ENCODE measurements at places on chromosomes 2 and 18.

- no peak for DNase-seq
Measured at GRCh38 chr2:101775636-101776035, 78.1 kb downstream of the MAP4K4 start.

DNA sequence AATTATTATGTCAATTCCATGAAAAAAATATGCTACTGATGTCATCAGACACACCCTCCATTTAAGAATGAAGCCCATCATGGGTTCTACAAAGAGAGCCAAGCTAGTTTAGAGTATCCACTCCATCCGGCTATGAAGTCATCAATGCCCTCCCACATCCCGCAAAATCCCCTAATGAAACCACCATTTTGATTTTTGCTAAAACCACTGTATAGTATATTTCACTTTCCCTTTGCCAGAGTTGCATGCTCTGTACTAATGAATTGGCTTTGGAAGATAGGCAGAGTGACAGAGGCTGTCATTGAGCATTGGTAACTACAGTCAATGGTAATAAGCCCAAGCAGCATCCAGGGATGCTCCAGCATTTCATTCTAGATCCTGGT, 118.6 kb downstream of the ANKRD44 start:
- no peak for DNase-seq

DNA sequence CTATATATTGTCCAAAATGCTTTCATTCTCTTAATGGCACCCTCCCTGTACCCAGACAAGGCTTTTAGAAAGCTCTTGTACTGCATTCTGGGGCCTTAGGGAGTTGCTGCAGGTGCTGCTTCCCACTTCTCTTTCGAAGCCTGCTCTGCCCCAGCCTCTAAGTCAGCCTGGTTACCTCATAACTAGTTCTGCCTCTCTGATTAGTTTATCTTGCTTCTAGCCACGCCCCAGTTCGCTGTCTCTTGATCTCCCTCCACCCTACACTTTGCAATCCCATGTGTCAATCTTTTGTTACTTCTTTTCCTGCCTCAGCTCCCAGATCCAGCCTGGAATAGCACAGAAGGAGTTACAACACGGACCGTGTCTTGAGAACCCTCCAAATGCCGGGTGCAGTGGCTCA, 13.8 kb upstream of the NCOA1 start:
- no peak for DNase-seq

DNA sequence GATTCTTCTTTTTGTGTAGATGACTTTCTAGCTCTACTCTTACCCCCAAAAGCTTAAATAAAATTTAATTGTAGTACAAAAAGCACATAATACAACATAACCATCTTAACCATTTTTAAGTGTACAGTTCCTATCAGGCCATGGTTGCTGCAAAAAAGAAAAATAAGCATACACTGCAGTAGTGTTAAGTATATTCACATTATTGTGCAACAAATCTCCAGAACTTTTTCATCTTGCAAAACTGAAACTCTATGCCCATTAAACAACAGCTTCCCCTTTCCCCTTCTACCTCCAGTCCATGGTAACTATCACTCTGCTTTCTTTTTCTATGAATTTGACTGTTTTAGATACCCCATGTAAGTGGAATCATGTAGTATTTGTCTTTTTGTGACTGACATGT, 18.1 kb downstream of the PPM1B start:
- no peak for DNase-seq

DNA sequence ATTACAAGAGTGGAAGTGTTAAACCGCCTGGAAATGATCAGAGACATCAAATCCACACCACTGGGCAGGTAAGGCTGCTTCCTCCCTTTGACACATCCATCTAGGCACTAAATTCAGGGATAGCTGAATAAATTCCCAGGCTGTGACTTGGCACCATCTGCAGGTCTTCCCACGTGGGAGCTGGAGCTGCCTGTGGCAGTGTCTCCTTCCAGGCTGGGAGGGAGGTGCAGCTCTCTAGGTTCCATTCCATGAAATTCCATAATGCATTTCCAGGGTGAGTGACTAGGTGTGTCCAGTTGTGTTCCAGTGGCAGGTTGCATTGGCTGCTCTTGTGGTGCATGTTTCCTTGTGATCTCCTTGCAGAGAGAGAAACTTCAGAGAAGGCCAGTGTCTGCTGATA, 188.9 kb upstream of the CXCR4 start:
- no peak for DNase-seq

DNA sequence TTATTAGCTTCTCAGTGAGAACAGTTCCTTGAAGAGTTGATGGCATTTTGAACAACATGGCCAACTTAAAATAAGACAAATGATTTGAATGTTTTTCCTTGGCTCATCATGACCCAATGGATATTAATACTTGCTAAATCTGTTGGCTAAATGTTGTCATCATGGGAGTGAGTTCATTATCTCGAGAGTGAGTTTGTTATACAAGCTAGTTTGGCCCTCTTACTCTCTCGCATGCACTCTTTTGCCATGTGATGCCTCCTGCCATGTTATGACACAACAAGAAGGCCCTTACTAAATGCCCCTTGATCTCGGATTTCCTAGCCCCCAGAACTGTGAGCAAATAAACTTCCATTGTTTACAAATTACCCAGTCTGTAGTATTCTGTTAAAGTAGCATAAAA, 22.9 kb upstream of the SANBR start:
- no peak for DNase-seq

DNA sequence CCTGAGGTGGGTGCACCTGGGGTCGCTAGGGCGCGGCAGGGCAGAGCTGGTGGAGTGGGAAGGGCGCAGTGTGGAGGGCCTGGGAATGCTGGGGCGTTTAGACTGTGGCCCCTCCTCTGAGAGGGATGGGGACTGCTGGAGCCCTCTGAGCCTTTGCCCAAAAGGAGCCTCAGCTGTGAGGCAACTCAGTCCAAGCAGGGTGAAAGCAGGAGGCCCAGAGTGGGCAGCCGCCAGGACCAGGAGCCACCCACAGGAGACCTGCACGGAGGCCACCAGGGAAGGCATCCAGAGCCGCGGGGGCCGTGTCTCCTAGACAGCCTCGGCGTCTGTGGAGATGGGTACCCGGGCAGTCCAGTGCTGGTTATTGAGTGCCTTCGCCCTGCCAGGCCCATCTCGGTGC, 114.9 kb downstream of the SEPTIN10 start:
- DNase-seq = no peak

- DNase-seq = no peak
Measured at GRCh38 chr18:79533146-79533545, 137.4 kb downstream of the NFATC1 start.

DNA sequence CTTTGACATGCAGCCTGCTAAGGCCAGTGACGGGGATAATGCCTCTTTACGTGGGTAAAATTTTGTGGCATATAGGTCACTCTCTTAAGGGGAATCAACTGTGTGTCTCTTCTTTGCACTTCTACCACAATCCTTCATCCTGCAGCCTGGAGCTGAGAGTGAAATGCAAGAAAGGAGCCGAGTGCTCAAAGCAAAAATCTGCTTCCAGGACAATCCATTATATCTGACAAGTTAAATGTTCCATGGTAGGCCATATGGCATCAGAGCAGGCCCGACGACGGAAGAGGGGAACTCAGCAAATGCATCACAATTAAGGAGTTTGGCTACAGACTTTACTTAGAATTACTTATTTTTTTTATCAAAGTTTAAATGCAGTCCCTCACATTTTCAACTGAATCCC, 171.2 kb downstream of the TCF4 start:
- DNase-seq = no peak

DNA sequence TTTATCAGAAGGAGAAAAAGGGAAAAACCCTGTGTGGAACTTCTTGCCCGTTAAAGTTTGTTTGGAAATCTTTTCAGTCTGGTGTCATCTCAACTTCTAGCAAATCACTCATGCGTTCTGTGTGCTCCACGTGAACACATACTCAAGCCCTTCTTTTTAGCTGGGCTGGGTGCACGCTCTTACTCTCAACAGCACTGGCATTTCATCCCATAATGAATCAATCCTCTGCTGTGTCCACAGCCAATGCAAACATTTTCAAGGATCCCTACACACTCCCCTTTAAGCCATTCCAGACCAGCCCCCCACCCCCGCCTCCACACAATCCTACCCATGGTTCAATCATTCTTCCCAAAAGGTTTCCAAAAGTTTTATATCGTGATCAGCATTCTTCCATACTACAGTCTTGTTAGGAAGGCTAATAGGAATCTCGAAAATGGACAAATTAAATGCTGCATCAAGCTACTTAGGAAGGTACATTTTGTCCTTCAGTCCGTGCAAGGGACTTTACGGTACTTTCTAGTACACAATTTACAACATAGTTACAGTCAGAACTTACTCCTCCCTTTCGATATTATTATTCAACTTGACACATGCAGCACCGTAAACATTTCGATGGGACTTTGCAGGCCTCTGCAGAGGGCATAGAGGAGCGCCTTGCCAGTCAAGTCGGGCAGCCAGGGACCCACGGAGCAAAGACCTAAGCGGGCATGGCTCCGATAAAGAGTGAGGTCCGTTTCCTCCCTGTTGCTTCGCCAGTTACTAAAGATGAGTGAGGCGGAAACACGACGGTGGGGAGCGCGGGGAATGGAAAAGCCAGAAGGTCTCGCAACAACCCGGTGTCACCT, 1.4 kb downstream of the PTGR3 start:
- no peak for DNase-seq

GRCh38 chr2:176246331-176246730, 22.9 kb upstream of the MTX2 start:
- no peak for DNase-seq
